ENCODE measurements at places on chromosomes 5 and 9.

GRCh38 chr5:38853753-38854470 is 8.1 kb downstream of the OSMR start:
- no peak for DNase-seq

DNA sequence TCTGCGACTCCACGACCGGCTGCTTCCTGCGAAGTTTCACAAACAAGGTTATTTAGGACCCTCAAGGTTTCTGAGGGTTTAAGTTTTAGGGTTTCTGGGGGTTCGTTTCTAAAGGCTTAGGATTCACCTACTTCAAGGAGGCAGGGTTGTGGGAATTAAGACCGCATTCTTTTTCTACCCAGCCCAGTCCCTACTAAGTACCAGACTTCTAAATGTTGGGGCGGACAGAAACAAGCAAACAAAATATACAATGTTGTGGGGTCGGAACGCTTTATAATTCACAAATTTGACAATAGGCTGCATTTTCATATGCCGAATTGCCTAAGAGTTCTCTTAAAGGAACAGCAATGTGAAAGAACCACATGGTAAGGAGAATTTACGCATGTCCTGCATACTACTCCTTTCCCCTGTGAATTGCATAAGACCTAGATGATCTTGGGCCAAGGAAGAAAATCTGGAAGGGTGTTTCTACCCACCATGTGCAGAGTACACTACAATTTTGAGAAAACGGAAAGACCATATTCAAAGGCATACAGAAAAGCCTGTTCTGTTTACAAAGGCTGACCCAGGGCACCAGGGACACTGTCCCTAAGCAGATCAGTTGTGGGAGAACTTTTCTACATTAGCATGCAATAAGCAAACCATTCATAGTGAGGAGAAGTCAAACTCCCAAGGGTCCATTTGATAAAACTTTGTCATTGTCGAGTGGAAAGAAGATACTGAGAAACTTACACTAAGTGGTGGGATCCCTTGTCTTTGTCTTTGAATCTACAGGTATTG is 457.3 kb downstream of the RAB3C start:
- DNase-seq = no peak

DNA sequence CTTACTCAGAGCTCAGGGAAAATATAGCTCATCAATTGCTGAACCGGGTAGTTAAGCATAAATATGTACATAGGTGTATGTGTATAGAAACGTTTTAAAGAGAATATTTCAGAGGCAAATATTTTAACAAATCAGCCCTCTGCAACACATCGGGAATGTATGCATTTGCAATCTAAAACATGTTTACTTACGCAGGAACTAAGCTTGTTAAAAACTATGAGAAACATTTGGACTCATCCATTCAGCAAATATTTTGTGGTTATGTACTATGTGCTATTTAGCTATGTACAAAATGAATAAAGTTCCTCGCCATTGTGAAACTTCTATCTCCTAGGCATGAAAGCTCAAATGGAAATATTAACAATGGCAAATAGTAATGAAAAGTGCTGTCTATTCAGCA is 469.9 kb downstream of the ARHGEF28 start:
- DNase-seq = no peak

GRCh38 chr5:133781436-133782225 is 169.3 kb upstream of the FSTL4 start:
- no peak for DNase-seq

- no peak for DNase-seq
Measured at GRCh38 chr5:15746833-15747232, 246.9 kb downstream of the FBXL7 start.

- DNase-seq = no peak
Measured at GRCh38 chr9:113781896-113782295, 94.2 kb upstream of the ZNF618 start.

- no peak for DNase-seq
Measured at GRCh38 chr5:82129723-82130285, 148.3 kb downstream of the RPS23 start.

DNA sequence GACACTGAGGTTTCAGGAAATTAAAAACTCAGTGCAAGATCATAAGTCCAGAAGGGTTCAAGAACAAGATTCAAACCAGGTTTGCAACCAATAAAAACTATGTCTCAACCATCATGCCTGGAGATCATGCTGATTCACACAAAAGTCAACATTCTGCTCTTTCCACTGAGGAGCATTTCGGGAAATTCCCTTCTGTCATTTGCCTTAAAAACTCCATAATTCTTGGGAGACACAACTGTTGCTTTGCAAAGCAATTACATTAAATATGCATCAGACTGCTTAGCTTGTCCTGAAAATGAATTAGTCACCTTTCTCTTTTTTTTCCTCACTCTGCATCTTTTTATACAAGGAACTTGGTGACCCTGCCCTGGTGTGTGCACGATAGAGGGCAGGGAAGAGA is 275.9 kb upstream of the ZNF462 start:
- DNase-seq = no peak

DNA sequence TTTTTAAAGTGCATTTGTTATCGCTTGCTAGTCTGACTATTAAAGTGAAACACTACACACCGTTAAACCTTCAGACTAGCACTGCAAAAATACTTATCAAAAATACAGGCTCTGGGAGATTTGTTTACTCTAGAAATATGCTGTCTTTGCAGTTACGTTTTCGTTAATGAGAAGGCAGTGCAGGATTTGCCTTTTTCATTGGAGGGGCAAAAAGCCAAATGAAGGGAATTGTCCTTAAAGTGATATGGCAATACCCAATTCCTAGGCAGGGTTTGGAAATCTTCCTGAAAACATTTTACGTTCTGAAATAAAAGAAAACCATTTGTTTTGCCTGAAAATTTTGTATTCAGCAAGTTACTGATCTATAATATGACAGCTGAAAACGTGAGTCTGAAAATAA is 1800.2 kb downstream of the MAT2B start:
- no peak for DNase-seq

DNA sequence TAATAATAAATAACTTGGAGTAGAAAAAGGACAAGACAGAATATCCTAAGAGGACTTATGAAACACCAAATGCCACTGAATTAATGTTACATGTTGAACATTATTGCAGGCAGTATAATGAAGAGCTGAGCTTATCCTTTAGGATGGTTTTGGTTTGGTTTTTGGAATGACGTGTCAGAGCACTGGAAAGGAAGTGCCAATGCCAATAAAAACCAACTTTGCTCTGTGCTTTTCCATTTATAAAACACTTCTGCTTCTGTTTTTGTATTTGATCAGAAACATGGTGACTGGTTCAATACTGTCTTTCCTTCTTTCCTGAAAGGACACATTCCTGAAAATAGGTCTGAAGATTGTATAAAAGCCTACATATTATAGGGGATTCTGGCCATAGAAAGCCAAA is 4.2 kb downstream of the MEGF10 start:
- DNase-seq = no peak
